ENCODE measurements at places on chromosomes 16 and 17. TPM values are rescaled to one million over a fixed set of nuclear protein-coding genes. Genes with fewer than 3 reads are reported as not detected.

- no peaks in the 10 kb centered on the region for H3K36me3 ChIP-seq
- H3K27me3 ChIP-seq: no peaks in the 10 kb centered on the region
- no peak for DNase-seq
- no peak overlapping the region for H3K27ac ChIP-seq
- H3K4me1 ChIP-seq: peaks cover 33% of the 10 kb centered on the region
- no peak overlapping the region for H3K4me3 ChIP-seq
Observed at GRCh38 chr16:57630931-57631845, 2.8 kb downstream of the ADGRG1 start.

DNA sequence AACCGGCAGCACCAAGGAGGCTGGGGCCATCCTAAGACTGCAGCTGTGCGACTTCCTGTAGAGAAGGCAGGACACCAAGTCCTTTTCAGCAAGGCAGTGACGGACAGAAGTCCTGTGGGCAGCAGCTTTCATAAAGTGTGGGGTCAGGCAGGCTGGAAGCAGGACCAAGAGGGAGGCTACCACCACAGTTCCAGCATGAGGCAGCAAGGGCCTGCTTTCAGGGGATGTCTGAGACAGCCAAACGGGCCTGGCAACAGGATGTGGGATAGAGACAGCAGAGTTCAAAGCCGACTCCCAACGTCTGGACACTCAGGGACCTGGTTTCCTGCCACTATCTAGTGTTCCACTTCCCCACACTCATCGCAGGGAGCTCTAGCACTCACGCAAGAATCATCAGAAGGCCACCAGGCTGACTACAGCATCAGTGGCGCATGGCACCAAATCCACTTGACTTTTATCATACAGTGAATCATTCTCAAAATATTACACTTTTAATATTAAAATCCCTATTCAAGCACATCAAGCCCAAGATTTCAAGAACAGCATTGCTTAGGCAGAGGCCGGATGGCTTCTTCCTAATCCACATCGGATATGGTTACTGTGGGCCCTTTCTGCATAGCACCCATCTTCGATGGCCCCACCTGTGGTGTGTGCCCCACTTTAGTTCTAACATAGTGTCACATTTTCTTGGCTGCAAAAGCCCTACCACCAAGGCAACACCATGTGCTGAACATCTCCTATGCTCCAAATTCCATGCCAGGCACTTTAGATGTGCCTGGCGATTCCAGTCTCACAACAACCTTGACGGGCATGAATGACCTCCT lies 5.2 kb downstream of the USP7 start:
- no peaks in the 10 kb centered on the region for H3K27me3 ChIP-seq
- H3K27ac ChIP-seq: peak overlapping the region; percentile 24
- peak; percentile 62 for DNase-seq
- peaks cover 67% of the 10 kb centered on the region for H3K4me1 ChIP-seq
- H3K36me3 ChIP-seq: no peaks in the 10 kb centered on the region
- H3K4me3 ChIP-seq: no peak overlapping the region

DNA sequence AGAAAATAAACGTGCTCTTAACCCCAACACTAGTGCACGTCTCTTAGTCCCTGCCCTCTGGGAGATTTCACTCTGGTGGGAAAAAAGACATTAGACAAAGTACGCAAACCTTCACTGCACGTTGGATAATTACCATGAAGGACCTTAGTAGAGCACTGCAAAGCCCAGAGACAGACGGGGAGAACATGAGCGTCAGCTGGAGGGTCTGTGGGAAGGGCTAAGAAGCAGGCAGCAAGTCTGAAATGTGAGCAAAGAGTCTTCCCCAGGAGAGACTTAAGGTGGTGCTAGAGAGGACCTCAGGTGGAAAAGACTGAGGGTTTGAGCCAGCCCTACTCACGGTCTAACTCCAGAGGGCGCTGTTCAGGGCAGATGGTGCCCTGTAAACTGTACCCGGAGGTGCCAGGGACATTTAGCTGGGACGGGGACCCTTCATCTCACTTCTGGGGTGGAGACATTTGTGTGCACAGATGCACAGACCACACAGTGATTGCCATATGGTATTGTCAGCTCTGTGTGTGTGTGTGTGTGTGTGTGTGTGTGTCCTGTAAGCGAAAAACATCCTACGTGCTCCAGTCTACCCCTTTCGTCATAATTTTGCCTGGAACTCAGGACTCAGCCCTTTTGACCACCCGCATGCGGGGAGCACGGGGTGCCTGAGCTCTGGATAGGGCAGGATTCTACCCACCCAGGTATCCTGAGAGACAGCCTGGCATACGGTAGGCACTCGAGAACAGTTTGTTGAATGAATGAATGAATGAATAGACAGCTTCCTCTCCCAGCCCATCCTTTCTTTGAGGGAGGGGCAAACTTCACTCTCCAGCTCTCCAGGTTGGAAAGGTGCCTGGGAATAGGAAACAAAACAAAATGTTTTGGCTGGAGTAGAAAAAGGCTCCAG lies 10.1 kb upstream of the STAC2 start:
- H3K4me1 ChIP-seq: peaks cover 29% of the 10 kb centered on the region
- peak; percentile 80 for DNase-seq
- no peaks in the 10 kb centered on the region for H3K36me3 ChIP-seq

DNA sequence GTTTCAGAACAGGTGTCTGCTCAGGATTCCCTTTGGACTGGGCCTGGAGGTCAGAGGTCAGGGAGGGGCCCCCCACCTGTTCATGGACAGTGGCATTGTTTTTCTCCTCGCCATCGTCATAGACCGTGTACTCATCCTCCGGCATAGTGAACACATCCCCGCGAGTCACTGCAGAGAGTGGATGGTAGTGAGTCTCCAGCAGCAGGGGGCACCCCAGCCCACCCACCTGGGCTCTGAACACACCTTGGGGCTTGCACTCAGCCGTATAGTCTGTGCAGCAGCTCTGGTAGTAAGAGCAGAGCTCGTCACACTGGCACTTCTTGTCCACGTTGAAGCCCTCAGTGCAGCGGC lies 448 bp downstream of the VTN start:
- H3K27ac ChIP-seq: peak overlapping the region; percentile 85

DNA sequence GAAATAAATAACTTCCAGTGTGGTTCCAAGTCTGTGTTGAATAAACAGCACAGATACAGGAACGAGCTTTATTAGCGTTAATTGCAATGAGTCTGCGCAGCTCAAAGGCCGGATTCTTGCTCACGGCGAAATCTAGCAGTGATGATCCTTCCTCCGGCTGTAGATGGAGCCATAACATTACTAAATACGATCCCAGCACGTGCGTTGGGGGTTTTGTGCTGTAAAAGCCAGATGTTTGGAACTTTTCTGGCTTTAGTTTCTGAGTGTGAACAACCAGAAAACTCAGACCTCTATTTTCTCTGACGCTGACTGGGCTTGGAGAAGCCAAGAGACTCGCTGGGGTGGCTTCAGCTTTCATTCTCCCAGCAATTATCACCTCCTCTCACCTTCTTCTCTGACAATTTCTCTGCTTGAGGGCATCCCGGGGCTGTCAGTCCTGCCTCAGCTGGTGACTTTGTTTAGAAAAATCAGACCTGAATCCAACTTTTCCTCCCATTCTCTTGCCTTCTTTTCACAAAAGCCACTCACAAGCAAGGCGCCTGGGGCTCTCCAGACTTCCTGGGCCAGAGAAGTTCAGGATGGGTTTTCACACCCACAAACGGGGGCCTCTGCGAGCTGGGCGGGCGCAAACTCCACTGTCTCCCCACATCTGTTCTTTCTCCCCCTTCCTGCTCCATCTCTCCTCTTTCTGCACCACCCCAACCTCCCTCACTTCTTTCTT lies 47.1 kb upstream of the AKTIP start:
- no peaks in the 10 kb centered on the region for H3K36me3 ChIP-seq
- H3K4me1 ChIP-seq: no peaks in the 10 kb centered on the region
- H3K27me3 ChIP-seq: no peaks in the 10 kb centered on the region
- H3K27ac ChIP-seq: no peak overlapping the region

The WBP2 gene
- 55.8 TPM for polyA plus RNA-seq

The EPN3 gene
- 0.06 TPM for polyA plus RNA-seq
